Fibroblast of gingiva (primary cell): ENCODE measurements at places on chromosomes 1 and 21.

DNA sequence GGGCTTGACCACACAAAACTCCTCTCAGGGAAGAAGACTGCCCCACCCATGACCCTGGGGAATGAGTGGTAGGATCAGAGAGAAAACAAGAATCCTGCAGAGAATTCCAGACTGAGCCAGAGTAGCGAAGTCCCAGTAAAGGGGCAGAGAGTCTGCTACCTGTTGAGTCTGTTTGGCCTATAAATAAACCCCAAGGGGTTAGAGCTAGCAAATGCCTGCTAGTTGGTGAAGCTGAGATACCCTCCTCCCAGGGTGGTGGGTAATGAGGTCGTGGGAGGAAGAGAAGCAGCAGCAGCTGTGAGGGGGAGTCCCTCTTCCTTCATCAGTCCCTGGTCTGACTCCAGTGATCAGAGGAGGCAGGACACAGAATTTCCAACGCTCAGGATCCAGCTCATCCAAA is 2.5 kb downstream of the TRAF3IP3 start:
- no peak for DNase-seq

DNA sequence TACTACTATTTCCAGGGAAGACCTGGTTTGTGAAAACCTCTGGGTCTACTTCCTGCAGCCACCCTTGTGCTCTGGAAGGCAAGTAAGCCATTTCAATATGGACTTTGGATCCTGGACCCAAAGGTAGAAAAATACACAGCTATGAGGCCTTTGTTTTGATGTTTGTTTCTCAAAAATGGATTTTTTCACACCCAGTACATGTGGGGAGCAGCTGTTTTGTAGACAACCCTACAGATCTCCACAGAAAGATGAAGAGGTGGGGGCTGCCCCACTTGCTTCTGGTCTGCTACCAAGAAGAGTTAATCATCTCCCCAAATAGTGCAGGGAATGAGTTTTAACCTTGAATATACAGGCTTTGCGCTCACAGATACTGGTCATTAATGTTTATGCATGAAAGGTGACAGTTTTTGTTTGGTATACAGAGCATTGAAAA is 29.2 kb downstream of the ZNF281 start:
- DNase-seq, result no peak

DNA sequence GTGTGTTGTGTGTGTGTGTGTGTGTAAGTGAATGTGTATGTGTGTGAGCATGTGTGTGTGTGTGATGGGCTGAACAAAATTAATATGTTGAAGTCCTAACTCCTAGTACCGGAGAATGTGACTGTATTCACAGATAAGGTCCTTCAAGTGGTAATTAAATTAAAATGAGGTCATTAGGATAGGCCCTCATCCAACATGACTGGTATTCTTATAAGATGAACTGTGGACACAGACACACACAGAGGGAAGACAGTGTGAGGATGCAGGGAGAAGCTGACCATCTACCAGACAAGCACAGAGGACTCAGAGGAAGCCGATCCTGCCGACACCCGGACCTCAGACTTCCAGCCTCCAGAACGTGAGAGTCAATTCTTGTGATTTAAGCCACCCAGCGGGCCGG is 91.2 kb upstream of the PGBD5 start:
- no peak for DNase-seq

GRCh38 chr1:40162753-40163441 is 1.7 kb downstream of the RLF start:
- no peak for DNase-seq

DNA sequence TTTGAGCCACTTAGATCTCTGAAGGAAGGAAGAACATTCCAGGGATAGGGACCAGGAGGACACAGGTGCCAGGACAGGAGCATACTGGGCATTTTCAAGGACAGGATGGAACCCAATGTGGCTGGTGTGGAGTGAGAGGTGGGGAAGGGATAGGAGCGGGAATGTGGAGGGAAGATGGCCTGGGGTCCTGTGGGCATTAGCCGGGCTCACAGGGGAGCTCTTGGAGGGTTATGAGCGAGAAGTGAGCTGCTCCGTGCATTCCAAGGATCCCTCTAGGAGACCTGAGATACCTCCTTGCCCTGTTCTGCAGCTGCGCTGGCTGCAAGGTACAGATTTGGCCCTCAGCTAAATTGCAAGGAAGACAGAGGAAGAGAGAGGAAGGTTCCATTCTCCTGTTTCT is 87.5 kb downstream of the IER5 start:
- DNase-seq, result no peak

DNA sequence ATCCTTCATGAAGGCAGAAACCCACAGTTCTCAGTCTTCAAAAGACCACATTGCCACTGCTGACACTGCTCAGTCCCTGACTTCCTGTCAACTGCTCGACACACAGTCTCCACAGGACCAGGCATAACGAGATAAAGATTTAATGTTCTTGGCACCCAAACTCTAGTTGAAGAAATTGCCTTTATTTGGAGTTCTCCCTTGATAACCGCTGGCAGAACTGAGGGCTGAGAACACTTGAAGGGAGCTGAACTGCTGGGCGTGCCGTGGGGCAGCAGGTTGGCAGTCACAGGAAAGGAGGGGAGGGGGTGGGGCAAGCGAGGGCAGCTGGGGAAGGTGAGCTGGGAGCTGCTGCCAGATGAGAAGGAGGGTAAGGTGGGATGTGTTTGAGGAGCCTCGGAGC is 15.9 kb downstream of the HENMT1 start:
- DNase-seq, result no peak

- no peak for DNase-seq
These were observed 439.8 kb upstream of the RUNX1 start for GRCh38 chr21:35488946-35489345.

DNA sequence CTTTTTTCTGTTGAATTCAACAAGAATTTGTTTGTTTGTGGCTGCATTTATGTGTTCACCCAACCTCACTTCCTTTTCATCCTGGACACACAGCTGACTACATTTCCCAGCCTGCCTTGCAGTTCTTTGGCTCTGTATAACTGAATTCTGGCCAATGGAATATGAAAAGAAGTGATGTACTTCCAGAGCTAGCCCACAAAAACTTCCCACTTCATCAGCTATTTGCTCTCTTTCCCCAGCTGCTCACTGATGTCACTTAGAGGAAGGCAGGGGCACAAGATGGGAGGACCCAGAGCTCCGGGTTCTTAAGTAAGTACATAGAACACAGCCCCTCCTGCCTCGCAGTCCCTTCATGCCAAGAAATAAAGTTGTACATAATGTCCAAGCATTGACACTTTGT is 235.0 kb upstream of the FGGY start:
- DNase-seq, result peak; percentile 96

GRCh38 chr1:207847116-207847515 is 63.8 kb downstream of the CD34 start:
- peak; percentile 61 for DNase-seq

DNA sequence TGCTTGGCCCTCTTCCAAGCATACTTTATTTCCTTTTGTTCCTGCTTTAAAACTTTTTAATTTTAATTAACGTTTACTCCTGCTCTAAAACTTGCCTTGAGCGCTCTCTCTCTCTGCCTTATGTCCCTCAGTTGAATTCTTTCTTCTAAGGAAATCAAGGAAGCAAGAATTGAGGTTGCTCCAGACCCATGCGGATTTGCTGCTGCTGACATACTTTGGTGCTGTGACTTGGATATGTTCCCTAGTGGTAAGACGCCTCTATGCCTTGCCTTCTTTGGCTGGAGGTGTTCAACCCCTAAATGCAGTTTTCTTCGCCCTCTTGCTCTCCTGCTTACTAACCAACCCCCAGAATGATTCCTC is 148.1 kb downstream of the ADSS2 start:
- DNase-seq, result no peak
